ENCODE measurements at places on chromosomes 2 and 18.

- no peak for DNase-seq
Observed at GRCh38 chr2:86491088-86491487, 49.9 kb downstream of the KDM3A start.

DNA sequence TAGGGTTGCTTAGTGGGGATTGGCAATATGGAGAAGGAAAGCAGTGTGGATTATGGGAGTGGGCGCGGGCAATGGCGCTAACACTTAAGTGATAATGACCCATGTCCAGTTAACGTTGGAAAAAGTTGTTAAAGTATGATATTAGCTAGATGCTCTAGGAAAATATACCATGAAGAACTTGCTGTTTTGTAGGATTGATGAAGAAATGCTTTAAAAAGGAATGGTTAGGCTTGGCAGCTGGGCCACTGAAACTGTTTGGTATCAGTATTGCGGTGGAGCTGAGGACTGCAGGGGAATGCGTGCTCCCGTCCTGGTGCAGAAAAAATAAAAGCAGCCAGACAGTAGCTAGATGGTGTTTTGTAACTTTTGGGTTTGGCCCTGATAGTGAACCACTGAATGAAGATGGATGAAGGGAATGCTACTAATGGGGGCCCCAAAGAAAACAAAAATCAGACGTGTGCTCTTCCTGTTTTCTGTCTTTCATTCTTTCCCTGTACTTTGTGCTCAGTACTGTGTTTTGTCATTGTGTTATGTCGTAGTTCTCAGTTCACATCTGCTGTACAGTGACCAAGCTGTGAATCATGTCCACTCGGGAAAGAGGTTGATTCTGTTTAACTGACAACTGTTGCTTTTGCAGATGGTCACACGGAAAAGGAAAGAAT lies 999 bp downstream of the INSIG2 start:
- no peak for DNase-seq

GRCh38 chr2:172859581-172860335 lies 124.1 kb downstream of the RAPGEF4 start:
- no peak for DNase-seq

DNA sequence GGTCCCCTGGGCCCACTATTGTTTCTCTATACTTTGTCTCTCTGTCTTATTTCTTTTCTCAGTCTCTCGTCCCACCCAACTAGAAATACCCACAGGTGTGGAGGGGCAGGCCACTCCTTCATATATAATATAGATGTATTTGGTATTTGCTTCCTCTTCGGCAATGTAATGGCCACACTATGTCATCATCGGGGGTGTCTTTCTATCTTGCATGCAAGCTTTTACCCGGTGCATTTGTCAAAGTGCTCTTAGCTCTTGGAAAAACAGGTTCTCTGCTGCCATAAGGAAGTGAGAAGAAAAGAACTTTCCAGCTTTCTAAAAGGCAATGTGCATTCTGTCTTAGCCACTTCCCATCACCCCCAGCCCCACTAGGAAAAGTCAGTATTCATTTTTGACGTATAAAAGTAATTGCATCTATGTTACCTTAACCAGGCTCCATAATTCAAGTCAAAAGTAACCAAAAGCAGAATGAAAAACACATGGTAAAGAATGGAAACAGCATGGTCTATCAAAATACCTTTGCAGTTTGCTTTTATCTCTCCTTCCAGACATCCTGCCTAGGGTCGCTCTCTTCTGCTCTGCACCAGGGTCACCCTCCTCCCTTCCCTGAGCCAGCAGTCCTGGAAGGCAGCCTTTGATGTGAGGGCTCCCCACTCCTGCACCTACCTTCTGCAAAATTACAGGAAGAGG lies 27.2 kb upstream of the FHL2 start:
- DNase-seq: no peak

GRCh38 chr18:48990481-48991318 lies 39.9 kb upstream of the SMAD7 start:
- no peak for DNase-seq

GRCh38 chr2:165699946-165700345 lies 94.1 kb downstream of the GALNT3 start:
- no peak for DNase-seq

DNA sequence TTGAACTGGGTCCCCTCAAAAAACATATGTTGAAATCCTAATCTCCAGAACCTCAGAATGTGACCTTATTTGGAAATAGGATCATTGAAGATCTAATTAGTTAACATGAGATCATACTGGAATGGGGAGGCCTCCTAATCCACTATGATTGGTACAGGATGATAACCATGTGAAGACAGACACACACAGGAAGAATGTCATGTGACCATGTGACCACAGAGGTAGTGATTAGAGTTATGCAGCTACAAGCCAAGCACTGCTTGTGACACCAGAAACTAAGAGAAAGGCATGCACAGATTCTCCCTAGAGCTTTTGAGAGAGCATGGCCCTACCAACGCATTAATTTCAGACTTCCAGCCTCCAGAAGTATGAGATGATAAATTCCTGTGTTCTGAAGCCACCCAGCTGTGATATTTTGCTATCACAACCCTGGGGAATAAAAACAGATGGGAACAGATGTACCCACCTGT lies 47.0 kb upstream of the TGIF1 start:
- DNase-seq: no peak

- DNase-seq: no peak
Observed at GRCh38 chr18:76507830-76508385, 12.9 kb upstream of the ZNF516 start.

DNA sequence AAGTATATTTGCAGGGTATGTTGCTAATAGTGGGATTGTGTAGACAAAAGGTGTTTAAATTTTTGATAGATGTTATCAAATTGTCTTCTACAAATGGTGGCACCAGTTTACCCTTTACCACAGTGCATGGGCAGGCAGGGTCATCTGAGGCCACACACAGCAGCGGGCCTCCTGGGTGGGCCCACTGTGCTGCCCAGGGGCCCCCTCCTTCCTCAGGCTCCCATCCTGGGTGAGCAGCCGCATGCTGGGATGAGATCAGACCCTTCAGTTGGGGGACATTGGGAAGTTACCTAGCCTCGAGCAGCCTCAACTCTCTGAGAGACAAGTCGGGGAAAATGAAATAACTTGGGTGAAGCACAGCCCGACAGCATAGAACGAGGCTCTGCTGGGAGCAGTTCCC lies 9.7 kb downstream of the MYO7B start:
- DNase-seq: no peak

Data from activated CD4-positive, CD25-positive, alpha-beta regulatory T cell treated with anti-CD3 and anti-CD28 coated beads, Interleukin-2, amount 50 U/mL, for 16 hours (primary cell).